D341Med (cell line): ENCODE measurements at places on chromosomes 3 and 15.

- DNase-seq, result no peak
Measured at GRCh38 chr3:29936766-29937165, 655.9 kb downstream of the RBMS3 start.

DNA sequence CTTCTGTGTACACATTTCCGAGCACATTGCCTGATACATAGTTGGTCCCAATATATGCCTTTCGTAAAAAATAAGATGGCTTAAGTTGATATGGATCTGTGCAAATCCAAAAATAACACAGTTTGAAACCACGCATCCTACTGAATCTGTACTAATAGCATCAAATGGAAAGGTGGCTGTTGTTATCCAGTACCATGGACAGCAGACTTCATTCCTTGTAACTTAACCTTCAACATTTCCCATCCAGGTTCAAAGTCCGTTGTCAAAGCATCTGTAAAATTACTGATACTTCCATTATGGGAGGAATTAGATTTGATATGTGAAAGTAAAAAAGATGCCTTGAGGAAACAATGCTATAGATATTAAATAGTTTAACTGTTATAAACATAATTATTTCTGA, 65.5 kb upstream of the C3orf49 start:
- DNase-seq, result no peak

- DNase-seq, result peak; percentile 33
Measured at GRCh38 chr15:37135225-37135624, 34.9 kb upstream of the MEIS2 start.

DNA sequence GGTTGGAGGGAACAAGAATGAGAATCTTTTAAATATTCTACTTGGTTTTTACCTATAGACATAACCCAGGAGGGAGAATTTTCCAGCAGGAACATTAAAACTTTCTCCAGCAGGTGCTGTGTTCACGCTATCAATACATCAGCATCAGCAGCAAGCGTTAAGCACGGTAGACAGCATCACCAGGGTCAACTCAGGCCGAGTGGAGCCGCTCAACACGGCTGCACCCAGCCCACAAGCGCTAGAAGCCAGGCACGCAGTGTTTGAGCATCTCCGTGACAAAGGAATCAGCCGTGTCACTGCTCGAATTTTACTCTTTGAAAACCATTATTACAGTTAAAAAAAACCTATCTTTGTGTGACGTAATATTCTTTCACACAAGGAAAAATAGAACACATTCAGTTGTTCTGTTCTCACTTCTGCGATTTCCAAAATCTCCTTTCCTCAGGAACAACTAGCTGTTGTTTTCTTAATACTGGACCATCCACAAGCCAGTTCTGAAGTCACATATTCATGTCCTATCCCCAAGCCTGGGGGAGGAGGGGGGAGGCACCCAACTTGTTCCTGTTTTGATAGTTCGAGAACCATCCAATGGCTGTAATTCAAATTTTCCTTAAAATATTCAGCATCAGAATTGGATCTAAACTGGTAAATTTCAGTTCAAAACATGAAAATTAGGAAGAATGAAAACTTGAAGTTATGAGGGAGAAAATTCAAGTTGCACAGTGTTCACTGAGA, 77.9 kb downstream of the ADAMTS17 start:
- no peak for DNase-seq
